ENCODE measurements at places on chromosomes 11 and 22.
A peak's percentile ranks its signal among the peaks of the same experiment; 100 is the strongest.

- DNase-seq: no peak
Observed at GRCh38 chr11:76824083-76824939, 36.4 kb upstream of the ACER3 start.

DNA sequence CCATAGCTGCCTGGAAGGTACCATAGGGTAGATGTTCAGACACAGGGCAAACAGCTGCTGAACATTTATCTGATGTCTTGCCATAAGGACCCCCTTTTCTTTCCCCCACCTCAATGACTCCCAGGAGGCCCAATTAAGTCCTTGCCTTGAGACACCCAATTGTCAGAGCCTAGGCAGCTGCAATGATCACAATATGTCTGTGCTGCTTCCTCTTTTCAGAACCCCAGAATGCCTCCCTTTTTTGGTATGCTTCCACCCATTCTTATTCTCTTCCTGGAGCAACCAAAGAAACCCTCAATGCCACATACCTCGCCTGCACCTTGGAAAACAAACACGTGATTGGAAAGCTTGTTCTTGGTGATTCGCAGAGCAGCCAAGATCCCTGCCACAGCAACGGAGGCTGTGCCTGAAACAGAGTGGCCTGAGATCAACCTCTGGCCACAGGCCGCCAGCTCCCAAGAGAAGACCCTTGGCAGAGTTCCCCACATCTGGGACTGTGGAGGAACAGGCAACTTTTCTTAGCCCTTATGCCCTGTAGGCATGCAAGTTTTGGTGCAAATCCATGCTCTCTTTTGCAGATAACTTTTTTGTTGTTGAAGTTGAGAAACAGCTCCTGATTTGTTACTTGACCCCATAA is 75.4 kb downstream of the CCDC81 start:
- no peak for DNase-seq

DNA sequence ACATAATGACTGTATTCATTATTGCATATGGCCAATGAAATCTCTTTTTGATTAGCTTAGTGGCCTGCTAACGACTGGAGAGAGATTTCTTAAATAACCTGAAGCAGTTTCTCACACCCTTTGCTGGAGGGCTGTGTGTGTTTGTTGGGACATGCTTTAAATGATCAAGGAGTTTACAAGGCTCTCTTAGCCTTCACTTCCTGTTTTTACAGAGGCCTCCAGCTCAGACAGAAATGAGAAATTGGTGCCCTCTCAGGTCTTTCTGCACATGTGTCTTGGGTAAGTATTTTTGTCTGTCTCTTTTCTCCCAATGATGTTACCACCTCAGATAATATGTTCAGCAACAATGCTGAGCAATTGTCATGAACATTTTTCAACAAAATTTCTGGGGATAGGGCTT is 884.4 kb upstream of the CNTN5 start:
- DNase-seq: no peak

DNA sequence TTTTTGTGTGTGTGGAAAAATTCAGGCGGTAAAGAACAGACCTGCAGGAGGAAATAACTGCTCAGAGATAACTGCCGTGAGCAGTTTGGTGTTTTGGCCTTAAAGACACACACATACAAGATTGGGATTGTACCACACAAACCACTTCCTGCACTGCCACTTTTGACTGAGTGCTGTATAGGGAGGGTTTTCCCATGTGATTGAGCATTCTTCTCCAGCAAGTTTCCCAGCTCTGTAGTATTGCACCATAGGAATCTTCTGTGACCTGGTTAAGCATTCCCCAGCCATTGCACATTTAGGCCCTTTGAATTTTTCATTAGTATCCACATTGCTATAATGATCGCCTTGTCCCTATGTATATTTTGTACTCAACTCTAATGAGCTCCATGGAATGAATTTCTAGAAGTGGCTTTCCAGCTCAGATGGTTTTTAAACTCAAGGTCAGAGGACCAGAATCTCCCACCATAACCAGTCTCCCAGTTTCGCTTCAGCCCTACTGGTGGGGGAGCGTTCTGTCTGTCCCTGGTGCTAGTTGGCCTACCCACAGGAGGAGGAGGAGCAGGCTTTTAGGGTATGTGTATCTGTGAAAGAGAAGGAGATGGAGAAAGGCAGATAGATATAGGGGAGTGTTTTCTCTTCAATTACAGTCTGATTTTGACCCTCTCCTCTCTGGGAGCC is 9.3 kb downstream of the CD82 start:
- peak; percentile 93 for DNase-seq

DNA sequence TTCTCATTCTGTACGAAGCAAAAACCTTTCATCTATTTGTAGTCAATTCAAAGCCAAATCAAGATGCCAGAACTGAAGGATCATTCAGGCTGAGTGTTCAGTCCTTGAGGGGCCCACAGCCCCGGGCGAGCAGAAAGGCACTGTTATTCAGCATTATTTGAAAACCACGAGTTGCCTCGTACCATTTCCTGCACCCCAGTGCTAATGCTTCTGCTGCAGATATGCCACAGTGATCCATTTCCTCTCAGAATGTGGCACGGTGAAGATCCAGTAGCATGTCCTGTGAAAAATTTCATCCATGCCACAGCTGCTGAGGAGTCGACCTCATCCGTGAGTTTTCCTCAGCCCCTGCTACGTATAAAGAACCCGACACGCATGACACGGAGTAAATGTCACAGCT is 85.4 kb downstream of the OSBP2 start:
- no peak for DNase-seq

- DNase-seq: peak; percentile 54
Observed at GRCh38 chr11:17353821-17354600, 2.4 kb downstream of the NCR3LG1 start.

DNA sequence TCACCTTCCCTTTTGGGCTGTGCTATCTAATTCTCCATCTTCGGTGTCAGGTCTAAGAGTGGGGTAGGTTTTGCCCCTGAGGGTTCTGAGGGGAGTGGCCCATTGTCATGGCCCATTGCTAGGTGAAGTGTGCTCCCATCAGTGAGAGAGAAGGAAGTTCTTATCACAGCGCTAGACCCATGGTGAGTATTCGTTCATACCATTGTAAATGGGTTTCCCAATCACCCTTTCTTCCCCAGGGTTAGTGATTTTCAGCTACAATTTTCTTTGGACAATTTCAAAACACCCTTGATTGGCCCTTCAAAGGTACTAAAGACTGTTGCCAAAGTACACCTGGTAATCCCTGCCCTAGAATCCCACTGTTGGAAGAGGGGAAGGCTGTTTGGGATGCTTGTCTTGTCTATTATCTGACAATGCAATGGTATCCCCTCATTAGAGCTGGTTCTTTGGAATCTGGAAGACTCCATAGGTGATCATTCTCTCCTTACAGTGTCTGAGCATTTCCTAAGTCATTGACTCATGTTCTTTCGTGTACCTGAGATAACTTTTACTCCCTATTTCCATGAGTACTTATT is 20.2 kb downstream of the MPEG1 start:
- no peak for DNase-seq

- DNase-seq: no peak
Observed at GRCh38 chr22:38314933-38315822, 2.1 kb downstream of the CSNK1E start.

DNA sequence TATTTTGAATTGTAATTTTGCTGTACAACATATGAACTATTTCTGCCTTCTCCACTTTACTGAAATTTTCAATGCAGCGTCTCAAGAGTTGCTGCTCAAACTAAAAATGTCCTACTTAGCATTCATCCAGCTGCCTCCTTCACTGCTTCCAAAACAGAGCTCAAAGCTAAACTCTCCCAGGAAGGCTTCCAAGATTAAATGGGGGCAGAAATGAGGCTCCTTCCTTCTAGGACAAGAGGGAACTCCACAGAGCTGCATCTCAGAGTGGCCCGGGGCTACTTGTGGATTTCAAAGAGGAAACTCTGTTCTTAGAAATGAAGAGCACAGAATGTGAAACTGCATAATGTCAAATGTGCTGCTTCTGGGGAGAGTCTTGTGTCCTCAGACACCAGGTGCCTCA is 295.9 kb upstream of the NCAM1 start:
- peak; percentile 35 for DNase-seq

- DNase-seq: no peak
Observed at GRCh38 chr11:35275786-35276170, 136.8 kb downstream of the CD44 start.

- DNase-seq: no peak
Observed at GRCh38 chr22:22166941-22167713, 77.5 kb upstream of the VPREB1 start.

- DNase-seq: no peak
Observed at GRCh38 chr11:94308024-94308423, 3.6 kb downstream of the IZUMO1R start.

GRCh38 chr11:8604078-8604723 is 10.2 kb upstream of the STK33 start:
- DNase-seq: peak; percentile 20

DNA sequence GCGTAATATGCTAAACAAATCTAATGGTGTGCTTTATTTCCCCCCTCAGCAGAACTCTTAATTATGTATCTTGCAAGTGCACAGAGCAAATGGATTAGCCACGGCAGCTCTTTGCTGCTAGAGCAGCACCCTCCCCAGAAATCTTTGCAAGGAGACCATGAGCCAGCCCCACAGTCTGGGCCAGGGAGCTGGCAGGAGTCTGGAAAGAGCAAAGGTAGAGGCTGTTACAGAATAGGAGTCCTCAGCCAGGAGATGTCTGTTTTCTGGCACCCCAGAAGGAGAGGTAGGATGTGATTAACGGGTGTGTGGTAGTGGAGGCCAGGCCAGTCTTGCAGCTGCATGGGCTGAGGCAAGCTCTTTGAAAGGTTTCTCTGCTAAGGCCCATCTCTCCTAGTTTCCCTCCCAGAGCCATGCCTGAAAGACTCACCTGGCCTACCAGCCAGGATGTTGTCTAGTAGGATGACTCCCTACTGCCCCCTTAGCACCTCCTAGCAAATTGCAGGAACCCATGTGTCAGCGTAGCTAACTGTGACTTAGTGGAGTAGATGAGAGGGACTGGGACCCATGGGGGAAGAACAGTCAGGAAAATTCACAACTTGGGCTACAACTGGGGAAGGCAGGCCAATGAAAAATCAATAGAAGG is 557.2 kb downstream of the BUD13 start:
- DNase-seq: no peak

GRCh38 chr11:85810521-85810870 is 445 bp downstream of the SYTL2 start:
- DNase-seq: no peak

DNA sequence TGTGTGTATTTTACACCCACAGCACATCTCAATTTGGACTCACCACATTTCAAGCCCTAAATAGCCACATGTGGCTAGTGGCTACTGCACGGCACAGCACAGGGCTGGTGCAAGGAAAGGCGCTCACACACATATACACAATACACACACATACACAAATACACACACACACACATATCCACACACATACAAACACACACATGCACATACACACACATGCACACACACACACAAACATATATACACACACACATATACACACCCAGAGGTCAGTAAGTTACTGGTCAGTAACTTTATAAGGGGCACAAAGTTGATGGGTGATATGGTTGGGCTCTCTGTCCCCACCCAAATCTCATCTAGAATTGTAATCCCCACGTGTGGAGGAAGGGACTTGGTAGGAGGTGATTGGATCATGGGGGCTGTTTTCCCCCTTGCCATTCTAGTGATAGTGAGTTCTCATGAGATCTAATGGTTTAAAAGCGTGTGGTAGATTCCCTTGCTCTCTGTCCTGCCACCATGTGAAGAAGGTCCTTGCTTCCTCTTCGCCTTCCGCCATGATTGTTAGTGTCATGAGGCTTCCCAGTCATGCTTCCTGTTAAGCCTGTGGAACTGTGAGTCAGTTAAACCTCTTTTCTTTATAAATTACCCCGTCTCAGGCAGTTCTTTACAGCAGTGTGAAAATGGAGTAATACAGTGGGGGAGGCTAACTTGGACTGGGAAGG is 37.6 kb upstream of the DKK3 start:
- no peak for DNase-seq

DNA sequence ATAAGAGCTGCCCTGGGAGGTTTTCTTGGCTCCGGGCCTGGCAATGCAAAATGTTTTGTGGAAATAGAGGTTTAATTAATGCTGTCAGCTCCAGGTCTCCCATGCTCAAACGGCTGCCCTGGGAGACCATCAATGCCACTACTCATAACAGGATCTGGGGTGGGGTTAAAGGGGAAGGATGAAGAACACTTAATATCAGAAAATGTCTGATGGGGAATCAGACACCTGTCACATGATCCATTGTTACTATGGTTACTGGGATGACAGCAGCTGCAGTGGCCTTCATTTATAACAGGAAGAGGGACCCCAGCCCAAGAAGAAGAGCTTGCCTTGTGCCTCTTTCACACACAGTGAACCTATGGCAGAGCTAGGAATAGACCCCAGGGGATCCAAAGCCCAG is 2.2 kb upstream of the SYT13 start:
- DNase-seq: no peak

DNA sequence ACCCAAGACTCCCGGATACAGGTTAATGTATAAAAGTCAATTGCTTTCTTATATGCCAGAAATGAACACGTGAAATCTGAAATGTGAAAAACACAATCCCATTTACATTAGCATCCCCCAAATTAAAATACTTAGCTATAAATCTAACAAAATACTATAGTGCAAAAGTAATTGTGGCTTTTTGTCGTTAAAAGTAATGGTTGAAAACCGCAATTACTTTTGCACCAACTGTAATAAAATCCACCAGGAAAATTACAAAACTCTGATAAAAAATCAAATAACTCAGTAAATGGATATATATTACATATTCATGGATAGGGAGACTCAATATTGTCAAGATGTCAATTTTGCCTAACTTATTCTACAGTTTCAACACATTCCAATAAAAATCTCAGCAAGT is 4.6 kb downstream of the TMEM225 start:
- DNase-seq: no peak

- DNase-seq: no peak
Observed at GRCh38 chr11:14109742-14110141, 147.2 kb downstream of the SPON1 start.

DNA sequence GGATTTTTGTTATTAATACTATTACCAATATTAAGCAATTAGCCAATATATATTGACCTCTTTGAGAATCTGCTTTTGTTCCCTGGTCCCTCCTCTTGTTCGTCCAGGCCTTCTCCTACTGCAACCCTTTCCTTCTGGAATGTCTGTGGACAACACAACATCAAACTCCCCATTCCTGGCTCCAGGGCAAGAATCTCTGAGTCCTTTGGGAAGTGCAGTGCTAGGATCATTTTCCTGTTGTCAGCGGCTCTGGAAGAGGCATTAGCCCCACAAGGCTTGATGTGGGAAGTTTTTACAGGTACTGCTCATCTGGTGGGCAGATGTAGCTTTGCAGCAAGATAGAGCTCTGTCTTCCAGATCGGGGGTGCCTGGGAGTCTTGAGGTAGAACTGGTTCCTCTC is 74.3 kb downstream of the RPUSD4 start:
- DNase-seq: no peak

DNA sequence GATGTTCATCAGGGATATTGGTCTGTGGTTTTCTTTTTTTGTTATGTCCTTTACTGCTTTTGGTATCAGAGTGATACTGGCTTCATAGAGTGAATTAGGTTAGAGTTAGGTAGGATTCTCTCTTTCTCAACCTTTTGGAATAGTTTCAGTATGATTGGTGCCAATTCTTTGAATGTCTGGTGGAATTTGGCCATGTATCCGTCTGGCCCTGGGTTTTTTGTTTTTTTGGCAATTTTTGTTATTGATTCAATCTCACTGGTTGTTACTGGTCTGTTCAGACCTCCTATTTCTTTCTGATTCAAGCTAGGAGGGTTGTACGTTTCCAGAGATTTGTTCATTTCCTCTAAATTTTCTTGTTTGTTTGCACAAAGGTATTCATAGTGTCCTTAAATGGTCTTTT is 54.4 kb downstream of the ATXN10 start:
- DNase-seq: no peak
